GM18507 (cell line): ENCODE measurements at places on chromosomes 4 and X.

DNA sequence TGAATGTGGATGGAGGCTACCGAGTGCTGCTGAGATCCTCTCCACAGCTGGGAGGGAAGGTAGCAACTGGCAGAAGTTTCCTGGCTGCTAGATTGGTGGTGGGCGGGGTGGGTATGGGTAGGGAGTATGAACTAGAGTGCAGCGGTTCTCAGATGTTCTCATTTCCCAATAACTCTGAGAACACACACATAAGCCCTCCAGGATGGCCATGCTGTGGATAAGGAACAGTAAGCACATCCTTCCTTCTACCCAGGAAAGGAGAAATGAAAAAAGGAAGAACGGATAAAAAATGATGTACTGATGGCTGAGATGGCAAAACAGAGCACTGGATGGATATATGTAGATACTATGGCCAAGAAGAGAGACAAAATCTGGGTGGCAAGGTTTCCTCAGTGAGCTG, 116.0 kb downstream of the ZNF827 start:
- DNase-seq: no peak

DNA sequence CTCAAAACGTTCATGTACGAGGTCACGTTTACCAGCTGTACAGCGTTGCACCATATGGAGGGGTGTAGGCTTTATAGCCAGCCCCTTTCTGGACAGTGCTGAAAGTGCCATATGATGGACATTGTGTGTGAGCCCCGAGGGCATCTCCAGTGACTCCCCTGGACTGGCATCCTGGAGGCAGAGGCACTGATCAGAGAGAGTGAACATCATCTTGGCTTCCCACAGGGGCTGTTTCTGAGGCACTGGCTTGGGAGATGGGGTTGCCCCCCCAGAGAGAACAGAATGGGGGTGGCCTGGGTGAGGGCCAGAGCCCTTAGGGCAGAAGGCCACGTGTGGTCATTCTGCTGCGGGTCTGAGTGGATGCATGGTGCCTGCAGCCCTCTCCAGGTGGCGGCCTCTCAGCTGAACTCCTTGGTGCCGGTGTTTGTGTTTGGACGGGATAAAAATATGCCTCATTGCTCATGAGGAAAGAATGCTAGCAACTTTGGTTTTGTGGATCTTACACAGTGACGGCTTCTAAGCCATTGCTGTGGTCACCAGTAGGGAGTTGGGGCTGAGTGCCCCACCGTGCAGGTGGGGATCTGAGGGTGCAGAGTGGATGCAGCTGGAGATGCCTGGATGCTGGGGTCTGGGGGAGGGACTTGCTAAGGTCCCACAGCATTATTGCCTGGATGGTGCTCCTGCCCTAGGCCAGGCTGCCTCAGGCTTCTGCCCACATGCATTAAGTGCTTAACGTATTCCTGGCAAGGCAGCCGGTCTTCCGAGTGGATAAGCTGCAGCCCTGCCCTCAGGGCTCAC, 3.4 kb downstream of the WFS1 start:
- no peak for DNase-seq

DNA sequence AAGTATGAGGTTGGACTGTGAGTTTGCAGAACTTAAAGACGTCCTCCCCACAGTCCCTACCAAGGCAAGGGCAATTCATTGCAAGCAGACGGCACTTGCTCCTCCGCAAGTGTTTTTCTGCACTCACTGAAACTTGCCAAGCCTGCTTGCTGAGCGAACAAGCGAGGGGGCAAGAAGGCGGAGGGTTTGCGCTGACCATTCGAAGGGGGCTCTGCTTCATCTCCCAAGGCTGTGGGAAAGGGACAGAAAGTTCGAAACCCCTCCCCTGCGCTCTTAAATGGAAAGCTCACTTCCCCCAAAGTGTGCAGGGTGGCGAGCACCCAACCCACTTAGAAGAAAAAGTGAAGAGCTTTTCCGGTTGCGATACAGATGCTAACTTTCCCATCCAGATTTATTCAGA, 1.4 kb downstream of the MID1 start:
- DNase-seq: no peak

DNA sequence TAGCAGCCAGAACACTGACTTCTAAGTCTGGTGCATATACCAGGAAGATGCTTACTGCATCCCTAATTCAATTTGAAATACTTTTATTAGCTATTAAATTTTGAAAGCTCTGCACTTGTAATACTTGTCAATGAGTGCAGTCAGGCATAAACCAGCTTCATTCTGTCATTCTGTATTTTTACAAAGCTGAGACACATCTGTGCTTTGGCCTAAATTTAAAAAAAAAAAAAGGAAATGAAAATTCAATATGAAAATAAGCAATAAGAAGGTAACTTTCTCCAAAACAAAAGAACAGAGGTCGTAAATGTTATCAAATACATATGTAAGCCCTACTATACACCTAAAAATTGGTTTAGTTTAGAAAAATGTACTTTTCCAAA, 7.0 kb downstream of the SMIM14 start:
- no peak for DNase-seq

GRCh38 chr4:72394012-72394663, 174.9 kb downstream of the ADAMTS3 start:
- no peak for DNase-seq

DNA sequence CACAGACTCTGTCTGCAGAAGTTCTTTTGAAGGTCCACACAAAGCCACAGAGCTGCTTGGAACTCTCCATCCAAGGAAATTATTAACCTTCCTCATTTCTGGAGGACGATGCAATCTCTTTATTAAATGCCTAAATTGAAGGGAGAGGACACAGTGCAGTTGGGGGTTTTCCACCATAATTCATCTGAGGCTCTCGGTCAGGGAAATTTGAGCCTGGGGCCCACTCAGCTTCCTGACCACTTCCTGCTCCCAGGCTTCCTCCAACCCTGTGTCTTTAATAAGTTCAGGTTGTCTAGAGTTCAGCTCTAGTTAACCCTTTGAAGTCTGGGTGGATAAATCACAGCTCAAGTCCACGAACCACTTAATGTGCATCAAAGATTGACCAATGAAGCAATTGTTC, 58.5 kb downstream of the PRPS1 start:
- no peak for DNase-seq

DNA sequence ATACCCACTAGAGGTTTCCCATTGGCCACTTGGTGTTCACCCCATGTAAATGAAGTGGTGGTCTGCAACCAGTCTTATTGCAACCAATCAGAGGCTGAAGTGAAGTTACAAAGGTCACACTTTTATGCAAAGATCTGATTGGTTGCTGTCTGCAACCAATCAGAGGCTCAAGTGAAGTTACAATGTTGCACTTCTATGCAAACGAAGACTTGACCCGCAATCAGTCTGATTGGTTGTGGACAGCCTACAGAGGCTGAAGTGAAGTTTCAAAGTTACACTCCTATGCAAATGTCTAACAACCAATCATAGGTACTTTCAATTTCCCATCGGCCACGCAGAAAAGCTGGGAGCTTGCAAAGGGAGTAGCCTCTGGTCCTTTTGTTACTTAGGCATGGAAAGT, 22.3 kb upstream of the XPNPEP2 start:
- no peak for DNase-seq

- no peak for DNase-seq
Measured at GRCh38 chrX:17062065-17062464, 115.6 kb downstream of the REPS2 start.

DNA sequence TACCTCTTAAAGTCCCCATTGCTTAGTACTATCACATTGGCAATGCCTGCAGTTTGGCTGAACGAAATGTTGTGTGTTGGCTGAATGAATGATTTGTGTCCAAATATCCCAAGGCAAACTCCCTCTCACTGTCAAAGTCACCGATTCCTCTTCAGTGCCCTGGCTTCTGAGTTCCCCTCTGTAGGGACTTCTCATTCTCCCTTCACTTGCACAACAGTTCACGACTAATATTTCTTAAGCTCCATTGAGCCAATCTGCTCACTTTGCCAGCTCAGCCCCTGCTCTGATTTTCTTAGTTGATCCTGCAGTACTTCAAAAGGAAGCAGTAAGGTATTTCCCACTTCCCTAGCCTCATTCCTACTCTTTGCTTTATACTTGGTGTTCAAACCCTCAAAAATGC, 21.9 kb upstream of the PACRGL start:
- DNase-seq: no peak

DNA sequence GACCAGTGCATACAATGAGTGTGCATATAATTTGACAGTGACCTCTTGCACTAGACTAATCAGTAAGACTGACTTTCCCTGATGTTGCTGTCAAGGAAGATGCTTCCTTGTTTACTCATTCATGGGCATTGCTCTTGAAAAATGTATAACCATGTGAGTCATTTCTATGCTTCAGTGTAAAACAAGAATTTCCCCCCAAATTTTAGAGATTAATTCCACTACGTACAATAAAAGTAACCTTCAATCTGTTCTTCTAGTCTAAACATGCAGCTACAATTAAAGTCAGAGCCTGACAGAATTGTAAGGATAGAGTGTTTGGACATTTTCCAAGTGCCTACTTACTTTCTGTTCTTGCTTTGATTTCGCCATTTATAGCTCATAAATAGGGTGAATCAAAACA, 935.7 kb downstream of the RAPGEF2 start:
- no peak for DNase-seq

- no peak for DNase-seq
Measured at GRCh38 chr4:139633661-139634060, 32.0 kb upstream of the MGST2 start.

DNA sequence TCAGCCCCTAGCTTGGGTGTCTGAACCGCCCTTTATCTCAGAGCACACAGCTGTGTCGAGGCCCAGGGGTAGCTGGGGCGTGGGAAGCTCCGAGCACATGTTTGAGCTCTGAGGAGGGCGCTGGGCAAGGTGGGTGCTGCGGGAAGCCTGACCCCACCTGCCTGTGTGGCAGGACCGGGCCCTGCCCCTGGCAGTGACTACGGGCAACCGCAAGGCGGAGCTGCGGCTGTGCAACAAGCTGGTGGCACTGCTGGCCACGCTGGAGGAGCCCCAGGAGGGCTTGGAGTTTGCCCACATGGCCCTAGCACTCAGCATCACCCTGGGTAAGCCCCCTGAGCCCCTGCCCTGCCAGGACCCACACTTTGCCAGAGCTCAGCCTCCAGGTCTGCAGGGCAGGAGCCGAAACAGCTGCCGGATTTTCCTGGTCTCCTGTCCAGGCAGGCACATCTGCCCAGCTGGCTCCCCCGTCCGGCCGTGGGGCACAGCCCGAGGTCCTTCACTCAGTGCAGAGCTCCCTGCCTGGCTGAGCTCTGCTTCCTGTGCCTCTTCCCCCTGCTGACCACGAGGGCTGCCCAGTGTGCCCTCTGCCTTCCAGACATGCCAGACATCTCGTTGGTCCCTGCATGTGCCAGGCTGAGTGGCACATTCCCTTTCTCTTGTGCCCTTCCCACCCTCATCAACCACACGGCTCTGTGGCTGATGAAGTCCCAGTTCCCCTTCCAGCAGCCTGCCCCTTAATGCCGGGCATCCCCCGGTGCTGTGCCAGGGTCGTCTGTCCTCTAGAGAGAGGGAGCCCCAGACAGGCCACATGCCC, 33.2 kb upstream of the HTRA3 start:
- no peak for DNase-seq

DNA sequence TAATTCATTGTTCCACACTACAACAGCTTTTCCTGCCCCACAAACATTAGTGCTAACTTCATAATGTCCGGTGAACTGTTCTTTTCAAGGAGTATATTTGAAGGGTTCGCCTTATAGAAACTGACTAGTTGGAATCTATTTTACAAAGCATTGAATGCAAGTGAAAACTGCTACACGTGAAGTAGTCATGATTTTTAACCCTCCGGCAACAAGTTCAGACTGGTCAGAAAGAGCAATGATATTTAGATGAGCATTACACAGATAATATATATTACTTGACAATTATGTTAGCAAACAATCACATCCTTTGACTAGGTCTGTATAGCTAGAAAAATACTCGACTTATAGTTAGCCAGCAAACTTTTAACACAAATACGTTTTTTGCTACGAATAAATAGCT, 1.7 kb upstream of the SLAIN2 start:
- DNase-seq: no peak

GRCh38 chr4:67565284-67565683, 6.8 kb downstream of the STAP1 start:
- no peak for DNase-seq

DNA sequence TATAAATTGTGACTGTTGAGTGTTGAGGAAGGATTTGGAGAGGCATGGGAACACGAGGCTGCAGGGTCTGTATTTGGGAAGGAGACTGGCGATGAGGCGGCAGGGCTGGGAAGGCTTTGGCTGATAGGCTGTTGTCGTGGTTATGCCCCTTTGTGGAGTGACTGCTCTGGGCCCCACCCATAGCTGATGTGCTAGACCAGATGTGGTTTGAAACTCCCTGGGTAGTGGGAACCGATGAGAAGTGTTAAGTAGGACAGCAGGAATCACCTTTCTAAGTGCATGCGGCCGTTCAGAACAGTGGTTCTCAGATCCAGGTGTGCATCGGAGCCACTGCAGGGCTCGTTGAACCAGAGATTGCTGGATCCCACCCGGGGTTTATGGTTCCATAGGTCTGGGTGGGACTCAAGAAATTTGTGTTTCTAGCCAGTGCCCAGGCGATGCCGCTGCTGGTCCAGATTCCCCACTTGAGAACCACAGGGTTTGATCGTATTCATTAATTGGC, 42.3 kb downstream of the TBC1D14 start:
- DNase-seq: no peak

DNA sequence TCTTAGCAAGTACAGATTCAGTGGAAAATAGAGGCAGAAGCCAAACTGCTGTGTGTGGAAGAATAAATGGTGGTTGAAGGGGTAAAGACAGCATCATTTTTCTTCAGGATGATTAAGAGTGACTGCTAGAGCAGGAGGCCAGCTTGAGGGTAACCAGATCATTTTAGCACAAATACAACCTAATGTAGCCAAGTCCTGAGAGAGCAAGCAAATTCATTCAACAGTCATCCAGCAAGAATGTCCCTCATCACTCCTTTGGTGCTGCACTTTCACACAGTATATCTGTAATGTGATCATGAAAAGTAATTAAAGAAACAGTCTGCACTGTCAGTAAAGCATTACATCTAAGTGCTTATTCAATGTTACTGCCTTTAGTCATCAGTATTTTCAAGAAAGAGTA, 44.8 kb downstream of the NPFFR2 start:
- DNase-seq: no peak

DNA sequence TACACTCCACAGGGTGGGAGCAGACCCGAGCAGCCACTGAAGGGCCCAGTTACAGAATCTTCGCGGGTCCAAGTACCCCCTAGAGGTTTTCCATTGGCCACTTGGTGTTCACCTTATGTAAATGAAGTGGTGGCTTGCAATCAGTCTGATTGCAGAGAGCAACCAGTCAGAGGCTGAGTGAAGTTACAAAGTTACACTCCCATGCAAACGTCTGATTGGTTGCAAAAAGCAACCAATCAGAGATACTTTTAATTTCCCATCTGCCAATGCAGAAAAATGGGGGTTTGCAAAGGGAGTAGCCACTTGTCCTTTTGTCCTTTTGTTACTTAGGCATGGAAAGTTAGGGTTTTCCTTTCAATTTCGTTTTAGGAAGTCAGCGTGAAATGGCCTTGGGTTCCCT, 27.0 kb upstream of the NKAP start:
- DNase-seq: no peak

DNA sequence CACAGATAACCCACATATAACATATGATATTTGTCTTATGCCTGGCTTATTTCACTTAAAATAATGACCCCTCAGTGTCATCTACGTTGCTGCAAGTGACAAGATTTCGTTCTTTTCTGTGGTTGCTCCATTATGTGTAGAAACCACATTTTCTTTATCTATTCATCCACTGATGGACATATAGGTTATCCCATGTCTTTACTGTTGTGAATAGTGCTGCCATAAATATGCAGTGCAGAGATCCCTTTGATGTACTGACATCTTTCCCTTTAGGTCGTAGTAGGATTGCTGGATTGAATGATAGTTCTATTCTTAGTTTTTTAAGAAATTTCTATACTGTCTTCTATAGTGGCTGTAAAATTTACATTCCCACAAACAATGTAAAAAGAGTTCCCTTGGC, 135.8 kb downstream of the TET2 start:
- DNase-seq: no peak

- DNase-seq: no peak
Measured at GRCh38 chr4:17323554-17324385, 188.1 kb downstream of the QDPR start.
